ENCODE measurements at places on chromosomes 7 and 10.

- DNase-seq = no peak
Observed at GRCh38 chr7:17300012-17300411, 1.6 kb downstream of the AHR start.

DNA sequence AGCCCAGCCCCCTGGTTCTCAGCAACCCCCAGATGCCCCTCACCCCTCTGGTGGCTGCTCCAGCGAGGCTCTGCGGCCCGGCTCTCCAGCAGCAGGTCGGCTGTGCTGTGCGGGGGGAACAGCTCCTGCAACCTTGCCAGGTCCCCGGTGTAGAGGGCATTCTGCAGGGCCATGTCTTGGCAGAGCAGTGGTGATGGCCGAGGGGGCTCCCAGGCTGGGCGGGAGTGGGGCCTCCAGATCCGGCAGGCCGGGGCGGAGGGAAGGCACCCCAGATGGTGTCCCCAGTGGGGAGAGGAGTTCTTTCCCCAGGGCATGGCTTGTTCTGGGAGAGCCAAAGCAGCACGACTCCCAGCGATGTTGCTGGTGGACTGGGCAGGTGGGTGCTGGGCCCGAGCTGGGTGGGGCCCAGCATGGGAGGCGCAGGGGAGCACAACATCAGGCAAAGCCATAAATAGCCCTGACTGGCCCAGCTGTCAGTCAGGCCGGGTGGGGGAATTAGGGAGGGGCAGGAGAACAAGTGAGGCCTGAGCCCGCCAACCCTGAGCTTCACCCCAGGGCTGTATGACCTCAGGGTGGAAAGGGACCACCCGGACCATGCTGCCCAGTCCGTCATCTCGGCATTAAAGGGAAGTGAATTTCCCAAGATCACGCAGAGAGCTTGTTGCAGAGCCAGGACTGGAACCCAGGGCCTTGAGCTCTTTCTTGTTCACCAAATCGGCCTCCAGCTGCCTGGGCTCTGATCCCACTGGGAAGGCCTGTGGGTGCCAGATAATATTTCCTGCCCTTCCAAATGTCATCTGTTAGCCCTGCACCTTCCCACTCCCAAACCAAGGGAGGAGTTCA is 580 bp upstream of the ASB10 start:
- no peak for DNase-seq

- DNase-seq = no peak
Observed at GRCh38 chr7:3210531-3210930, 90.5 kb upstream of the SDK1 start.

DNA sequence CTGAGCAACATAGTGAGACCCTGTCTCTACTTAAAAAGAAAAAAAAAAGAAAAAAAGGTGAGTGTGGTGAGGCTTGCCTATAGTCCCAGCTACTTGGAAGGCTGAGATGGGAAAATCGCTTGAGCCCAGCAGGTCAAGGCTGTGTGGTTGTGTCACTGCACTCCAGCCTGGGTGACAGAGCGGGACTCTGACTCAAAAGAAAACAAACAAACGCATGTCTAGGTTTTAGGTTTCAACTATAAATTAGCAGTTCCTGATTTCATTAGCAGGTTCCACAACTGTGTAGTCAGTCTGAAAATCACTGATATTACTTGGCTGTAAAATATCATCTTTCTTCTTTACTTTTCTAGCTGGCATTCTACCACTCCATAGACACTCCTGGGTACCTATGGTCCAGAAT is 155.7 kb upstream of the HGF start:
- no peak for DNase-seq

- no peak for DNase-seq
Observed at GRCh38 chr7:140596519-140597427, 43.8 kb downstream of the DENND2A start.

DNA sequence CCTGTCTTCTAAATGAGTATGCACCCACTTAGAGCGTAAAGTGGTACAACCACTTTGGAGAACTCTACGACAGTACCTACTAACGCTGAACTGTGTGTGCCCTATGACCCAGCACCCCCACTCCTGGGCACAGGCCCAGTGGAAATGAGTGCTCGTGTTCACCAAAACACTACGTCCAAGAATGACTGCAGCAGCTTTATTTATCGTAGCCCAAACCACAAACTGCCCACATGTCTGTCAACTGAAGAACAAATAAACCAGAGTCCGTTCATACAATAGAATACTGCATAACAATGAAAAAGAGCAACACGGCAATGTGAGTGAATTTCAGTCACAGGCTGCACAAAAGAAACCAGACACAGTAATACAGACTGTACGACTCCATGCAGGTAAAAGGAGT is 35.4 kb downstream of the TLL2 start:
- DNase-seq = no peak

DNA sequence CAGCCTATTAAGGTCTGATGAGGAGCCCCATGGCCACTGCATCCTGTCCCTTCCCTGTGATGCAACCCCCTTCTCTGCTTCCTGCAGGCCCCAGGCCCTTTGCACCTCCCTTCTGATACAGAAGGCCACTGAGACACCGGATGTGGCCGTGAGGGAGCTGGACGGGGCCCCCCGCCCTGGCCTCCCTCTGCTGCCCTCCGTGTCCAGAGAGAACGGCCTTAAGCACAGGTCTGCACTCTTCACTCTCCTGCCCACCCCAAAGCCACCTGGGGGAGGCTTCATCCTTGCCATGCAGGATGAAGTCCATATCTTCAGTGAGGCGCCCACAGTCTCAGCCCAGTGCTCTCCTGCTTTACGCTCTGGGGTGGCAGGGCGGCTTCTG is 86.9 kb upstream of the GNA12 start:
- no peak for DNase-seq

DNA sequence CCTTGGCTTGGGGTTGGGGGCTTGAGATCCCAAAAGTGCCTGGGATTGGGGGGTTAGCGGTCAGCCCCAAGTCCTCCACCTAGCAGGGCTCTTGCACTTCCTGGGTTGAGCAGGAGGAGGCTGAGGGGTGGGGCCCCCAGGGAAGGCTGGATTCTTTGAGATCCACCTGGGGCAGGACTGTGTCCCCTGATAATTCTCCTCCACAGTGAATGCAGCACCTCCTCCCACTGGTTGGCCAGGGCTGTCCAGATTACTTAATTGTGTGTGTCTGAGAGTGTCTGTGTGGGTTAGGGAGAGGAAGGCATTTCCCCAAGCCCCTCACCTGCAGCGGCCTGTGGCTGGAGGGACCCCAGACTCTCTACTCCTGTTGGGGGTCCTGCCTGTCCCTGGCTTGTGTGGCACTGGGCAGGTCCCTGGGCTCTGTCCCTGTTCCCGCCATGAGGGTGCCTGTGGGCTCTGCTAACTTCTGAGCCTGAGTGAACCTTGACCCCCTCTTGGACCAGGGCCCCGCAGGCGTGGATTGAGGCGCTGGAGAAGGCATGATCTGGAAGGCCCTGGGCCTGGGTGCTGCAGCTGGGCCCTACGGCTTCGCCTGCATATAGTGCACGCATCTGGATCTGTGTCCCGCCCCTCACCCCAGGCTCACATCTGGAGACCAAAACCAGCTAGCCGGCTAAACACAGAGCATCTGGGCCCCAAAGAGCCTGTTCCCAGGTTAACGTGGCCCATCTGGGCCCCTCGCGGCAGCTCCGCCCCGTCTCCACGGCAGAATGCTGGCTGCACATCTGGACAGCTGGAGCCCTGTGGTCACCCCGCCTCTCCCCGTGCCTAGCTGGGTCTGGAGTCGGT is 10.4 kb downstream of the TMEM270 start:
- DNase-seq = no peak

All from activated CD4-positive, CD25-positive, alpha-beta regulatory T cell treated with anti-CD3 and anti-CD28 coated beads, Interleukin-2, amount 50 U/mL, for 72 hours (primary cell).